ENCODE measurements at places on chromosomes 16 and 17.

DNA sequence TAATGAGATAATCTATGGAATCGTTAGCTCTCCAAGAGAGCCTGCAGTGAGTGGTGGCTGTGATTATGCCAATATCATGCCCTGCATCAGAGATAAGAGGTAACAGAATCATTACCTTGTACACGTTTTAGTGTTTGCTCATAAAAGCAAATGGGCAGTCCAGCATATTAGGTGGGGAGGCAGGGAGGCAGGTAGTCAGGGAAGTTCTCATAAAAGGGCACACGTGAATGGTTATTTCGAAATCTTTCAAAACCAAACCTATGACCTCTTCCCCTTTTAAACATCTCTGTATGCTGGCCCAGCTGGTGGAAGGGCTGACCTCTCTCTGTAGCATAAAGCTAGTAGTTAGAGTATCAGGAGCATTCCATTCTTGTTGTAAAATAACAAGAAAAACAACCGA is 51.7 kb downstream of the VAT1L start:
- no peak for DNase-seq

GRCh38 chr16:78098595-78099270 is 721 bp upstream of the WWOX start:
- no peak for DNase-seq

GRCh38 chr17:57746221-57746620 is 1.1 kb upstream of the CCDC182 start:
- no peak for DNase-seq

DNA sequence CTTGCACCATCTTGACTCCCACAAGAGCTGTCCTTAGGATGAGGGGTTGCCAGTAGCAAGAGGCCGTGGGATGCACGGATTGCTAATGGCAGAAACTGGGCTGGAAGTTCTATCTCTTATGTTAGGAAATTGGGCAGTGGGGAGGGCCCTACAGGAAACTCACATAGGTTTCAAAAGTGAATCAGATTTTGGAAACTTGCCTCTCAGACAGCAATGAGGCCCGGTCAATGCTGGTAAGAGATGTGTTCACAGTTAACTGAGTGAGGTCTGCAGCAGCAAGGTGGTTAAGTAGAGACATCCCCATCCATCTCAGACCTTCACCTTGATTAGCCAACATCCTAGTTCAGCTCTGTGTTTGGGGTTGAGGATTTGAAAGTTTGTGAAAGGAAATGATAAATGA is 164.7 kb downstream of the ABCA8 start:
- no peak for DNase-seq

GRCh38 chr17:48605991-48606891 is 1.5 kb upstream of the HOXB6 start:
- peak; percentile 66 for DNase-seq

DNA sequence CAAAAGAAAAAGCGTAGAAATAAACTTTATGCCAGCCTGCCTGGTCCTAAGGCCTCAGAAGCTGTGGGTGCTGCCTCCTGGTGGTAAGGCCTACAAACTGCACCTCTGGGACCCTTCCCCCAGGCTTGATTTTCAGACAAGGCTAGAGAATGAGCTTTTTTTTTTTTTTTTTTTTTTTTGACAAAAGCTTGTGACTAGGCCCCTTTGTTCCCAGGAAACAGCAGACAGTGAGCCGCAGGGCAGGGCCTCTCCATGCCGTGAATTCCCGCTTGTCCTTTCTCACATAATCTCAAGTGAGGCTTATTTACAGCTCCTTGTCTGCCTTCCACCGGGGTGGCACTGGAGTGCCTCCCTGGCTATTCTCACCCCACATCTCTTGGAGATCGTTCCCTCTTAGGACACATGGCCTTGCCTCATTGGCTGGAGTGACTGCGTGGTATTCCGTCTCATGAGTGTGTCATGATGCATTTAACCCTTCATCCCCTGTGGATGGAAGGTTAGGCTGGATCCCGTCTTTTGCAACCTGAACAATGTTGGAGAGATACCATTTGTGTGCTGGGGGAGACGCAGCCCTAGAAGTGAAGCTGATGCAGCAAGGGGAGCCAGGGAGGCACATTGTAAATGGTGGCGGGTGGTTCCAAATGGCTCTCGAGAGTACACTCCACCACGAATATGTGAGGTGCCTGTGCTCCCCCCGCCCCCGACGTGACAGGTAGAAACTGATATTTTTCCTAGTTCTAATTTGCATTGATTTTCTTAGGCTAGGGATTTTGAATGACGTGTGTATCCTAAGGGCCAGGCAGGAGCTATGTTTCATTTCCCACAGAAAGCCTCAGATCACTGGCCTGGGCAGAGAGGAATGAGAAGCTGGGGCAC is 49.6 kb downstream of the USP22 start:
- peak; percentile 98 for DNase-seq

- peak; percentile 27 for DNase-seq
Measured at GRCh38 chr16:10297341-10298006, 88.4 kb upstream of the ATF7IP2 start.

- DNase-seq, result no peak
Measured at GRCh38 chr16:84356176-84356575, 12.2 kb upstream of the ATP2C2 start.

GRCh38 chr17:72134608-72135394 is 14.0 kb downstream of the SOX9 start:
- no peak for DNase-seq

GRCh38 chr17:5552841-5553240 is 31.5 kb downstream of the NLRP1 start:
- DNase-seq, result no peak

GRCh38 chr16:56324406-56324805 is 100.9 kb downstream of the AMFR start:
- no peak for DNase-seq

GRCh38 chr17:31518478-31518877 is 127.0 kb downstream of the RAB11FIP4 start:
- no peak for DNase-seq

- peak; percentile 69 for DNase-seq
Measured at GRCh38 chr16:11640987-11641817, 27.1 kb upstream of the SNN start.

DNA sequence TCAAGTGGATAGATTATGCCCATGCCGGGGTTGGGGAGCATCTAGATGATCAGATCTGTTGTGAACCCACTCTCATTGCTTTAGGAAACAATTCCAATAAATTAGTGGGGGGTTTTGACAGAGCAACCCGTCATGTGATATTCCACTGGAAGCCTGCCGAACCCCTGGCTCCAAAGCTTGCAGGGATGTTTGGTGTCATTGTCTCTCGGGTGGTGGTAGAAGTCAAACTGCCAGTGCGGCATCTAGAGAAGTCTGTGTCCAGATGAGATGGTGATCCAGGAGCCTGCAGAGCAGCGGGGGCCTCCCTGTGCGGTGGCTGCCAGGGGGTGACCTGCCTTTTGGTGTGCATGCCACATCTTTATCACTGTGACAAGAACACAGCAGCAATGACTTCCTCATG is 91.7 kb downstream of the SHISA6 start:
- DNase-seq, result peak; percentile 44

GRCh38 chr16:51596247-51596646 is 445.2 kb upstream of the SALL1 start:
- no peak for DNase-seq

DNA sequence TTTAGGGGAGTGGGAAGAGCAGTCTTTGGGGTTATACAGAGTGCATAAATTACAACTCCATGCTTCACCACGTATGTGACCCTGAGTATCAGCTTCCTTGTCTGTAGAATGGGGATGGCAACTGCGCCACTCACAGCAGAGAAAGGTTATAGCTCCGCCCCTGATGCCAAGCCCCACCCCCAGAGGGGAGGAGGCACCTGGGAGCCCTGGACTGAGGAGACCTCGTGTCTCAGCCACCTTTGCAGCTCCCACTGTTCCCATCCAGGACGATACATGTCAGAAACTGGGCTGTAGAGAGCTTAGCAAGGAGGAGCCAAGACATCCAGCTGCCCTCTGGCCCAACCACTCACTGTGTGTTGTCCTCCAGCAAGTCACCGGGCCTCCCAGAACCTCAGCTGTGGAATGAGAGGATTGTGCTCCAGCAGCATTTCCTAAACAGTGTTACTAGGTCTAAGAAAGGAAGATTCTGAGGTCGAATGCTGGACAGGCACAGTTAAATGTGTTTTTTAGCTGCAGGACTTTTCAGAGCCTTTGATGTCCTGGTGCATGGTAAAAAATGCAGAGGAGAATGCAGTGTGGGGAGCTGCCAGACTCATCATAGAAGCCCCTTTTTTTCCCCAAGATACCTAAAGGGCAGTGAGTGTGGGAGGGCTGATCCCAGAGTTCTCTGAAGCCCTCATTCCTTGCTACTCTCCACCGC is 49.4 kb downstream of the BEAN1 start:
- peak; percentile 81 for DNase-seq

GRCh38 chr17:13540546-13540945 is 61.2 kb downstream of the HS3ST3A1 start:
- no peak for DNase-seq

- peak; percentile 68 for DNase-seq
Measured at GRCh38 chr16:2180962-2181923, 15.2 kb downstream of the CASKIN1 start.

GRCh38 chr17:6786618-6787017 is 10.6 kb downstream of the FBXO39 start:
- DNase-seq, result no peak

GRCh38 chr17:45339646-45340605 is 23.1 kb upstream of the MAP3K14 start:
- no peak for DNase-seq

- DNase-seq, result no peak
Measured at GRCh38 chr17:43906951-43907424, 348 bp downstream of the MPP2 start.

- peak; percentile 98 for DNase-seq
Measured at GRCh38 chr17:82105882-82106687, 8.0 kb upstream of the FASN start.

DNA sequence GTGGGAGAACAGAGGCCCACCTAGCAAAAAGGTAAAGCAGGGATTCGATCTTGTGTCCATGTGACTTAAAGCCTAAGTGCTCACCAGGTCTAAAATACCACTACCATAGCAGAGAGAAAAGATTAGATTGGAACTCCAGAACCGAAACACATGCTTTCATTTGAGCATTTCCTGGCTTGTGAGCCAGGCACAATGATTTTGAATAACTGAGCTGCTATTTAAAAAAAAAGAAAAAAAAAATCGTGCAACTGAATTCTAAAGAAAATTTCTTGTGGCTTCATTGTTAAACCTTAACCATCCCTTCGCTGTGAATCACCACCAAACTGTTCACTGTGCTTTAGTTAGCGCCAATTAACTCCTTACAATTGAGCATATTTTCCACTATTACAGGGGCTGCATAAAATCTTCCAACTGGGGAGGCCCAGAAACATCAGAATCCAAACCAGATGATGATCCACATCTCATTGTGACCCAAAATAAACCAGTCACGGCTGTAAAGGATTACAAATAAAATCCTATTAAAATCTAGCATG is 366.4 kb upstream of the ERCC4 start:
- no peak for DNase-seq

DNA sequence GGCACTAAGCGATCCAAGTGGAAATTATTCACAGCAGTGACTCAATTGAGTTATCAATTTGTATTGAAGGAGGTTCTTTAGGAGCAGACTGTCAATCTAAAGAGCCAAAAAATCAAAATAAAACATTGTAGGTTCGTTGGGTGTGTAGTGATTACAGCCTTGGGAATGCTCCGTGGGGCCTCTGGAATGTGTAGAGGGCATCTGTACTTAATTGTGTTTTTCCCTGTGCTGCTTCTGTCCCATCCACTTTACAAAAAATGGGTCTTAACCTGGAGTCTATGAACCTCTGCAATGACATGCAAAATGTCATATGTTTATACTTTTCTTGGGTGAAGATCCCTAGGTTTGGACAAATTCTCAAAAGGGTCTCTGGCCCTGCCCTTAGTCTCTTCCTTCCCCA is 215.1 kb downstream of the CCDC182 start:
- DNase-seq, result no peak

- no peak for DNase-seq
Measured at GRCh38 chr17:72171703-72172667, 51.2 kb downstream of the SOX9 start.

GRCh38 chr16:61891460-61891859 is 144.8 kb downstream of the CDH8 start:
- no peak for DNase-seq

DNA sequence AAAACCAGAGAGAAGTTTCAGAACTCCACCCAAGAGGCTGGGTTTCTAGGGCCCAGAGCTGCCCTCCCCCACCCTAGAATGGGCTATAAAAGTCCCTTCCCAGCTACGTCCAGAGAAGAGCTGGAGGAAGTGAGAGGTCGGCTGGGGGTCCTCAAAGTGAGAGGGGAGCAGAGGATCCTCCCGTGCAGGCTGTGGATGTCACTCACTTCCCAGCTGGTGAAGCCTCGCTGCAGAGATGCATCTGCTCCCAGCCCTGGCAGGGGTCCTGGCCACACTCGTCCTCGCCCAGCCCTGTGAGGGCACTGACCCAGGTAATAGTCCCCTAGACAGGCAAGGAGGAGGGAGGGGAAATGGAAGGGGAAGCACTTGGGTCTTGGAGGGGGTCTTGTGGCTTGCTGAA is at the start of gene EPX:
TSS of gene EPX (plus strand) at position 115 of the 400 bp plus-strand sequence. CDS start at position 236, 121 bp downstream.
- no peak for DNase-seq

GRCh38 chr17:35630530-35631148 is 43.5 kb downstream of the AP2B1 start:
- DNase-seq, result no peak

GRCh38 chr16:24309258-24310142 is 53.4 kb downstream of the CACNG3 start:
- no peak for DNase-seq

- DNase-seq, result no peak
Measured at GRCh38 chr17:6449307-6449706, 5.1 kb downstream of the PIMREG start.

GRCh38 chr16:10968498-10968897 is 24.1 kb downstream of the CLEC16A start:
- no peak for DNase-seq

DNA sequence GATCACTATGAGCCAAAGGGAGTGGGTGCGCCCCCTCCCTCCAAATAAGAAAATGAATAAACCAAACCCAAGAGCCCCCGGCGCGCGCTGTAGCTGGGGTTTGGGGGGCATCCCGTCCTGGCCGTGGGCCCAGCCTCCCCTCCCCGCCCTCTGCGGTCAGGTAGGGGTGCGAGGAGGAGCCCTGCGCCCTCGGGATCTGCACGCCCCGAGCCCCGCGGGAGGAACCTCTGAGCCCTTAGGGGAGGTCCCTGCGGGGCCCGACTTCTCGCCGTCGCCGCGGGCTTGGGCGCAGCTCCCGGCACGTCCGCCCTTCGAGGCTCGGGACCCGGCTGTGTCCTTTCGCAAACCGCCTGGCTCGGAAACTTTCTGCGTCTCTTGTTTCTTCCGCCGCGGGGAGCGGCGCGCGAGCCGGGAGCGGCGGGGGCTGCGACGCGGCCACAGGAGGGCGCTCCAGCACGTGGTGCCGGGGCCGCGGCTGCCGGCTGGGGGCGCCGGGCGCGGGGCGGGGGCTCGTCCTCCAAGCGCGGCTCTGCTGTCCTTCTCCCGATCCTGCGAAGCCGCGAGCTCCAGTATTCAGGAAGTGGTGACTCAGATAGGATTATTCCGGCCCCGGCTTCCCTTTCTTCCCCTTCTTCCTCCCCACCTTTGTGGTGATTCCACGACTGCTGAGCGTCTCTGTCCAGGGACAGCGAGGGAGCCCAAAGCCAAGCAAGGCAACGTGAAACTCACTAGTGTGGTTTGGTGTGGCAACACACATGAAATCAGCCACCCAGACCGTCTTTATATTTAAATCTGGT is 1.6 kb downstream of the PITPNC1 start:
- DNase-seq, result peak; percentile 97

GRCh38 chr16:28042811-28043210 is 20.7 kb downstream of the GSG1L start:
- DNase-seq, result no peak
